WTC11 (cell line): ENCODE measurements at places on chromosomes 11 and 22.

DNA sequence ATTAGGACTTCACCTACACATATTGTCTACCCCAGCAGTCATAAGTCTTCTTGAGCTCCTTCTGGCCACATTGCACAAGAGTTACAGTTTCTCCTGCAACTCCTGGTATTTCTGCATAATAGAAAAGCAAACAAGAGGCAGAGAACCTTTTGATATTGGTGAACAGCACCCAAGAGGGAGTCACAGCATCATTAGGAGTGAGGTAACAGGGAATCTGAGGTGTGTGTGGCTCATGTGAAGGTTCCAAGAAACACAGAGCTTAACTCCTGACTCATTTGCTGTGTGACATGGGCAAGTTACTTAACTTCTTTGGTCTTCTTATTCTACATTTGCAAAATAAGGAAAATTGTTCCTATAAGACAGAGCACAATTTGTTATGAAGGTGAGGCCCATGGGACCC lies 374.6 kb downstream of the INSC start:
- H3K27me3 ChIP-seq = no peaks in the 10 kb centered on the region
- peaks cover 6% of the 10 kb centered on the region for H3K4me1 ChIP-seq
- no peaks in the 10 kb centered on the region for H3K36me3 ChIP-seq
- H3K4me3 ChIP-seq = no peak overlapping the region

DNA sequence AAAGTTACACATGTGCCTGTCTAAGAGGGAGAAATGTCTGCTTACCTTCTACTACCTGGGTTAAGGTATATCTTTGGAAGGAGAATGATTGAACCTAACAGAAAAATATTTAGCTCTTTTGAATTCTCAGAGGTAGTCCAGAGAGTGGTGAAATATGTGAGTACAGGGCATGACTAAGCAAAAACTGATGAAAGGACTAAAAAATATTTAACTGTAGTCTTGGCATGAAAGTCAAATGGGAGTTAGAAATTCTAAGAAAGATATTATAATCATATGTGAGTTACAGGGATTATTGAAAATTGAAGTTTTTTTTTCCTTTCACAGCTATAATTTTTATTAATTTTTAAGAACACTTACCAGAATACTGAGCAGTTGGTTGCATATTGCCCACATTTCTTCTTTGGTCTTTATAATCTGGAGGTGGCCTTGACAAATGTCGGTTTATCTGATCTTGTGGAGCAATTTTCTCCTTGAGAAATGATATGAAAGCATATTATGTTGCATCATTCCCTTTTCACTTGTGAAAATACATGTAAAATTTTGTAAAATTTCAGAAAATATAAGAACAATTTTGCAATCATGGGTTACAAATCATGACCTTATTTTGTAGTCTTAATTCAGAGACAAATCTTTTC lies 61.4 kb upstream of the MTMR2 start:
- H3K4me3 ChIP-seq = no peak overlapping the region
- DNase-seq = no peak
- no peaks in the 10 kb centered on the region for H3K36me3 ChIP-seq
- H3K27me3 ChIP-seq = no peaks in the 10 kb centered on the region
- H3K27ac ChIP-seq = no peak overlapping the region

GRCh38 chr11:40094954-40095353 lies 1364.5 kb downstream of the LRRC4C start:
- no peak overlapping the region for H3K27ac ChIP-seq
- H3K4me3 ChIP-seq = no peak overlapping the region
- H3K36me3 ChIP-seq = peaks cover 26% of the 10 kb centered on the region
- no peaks in the 10 kb centered on the region for H3K4me1 ChIP-seq

- no peak overlapping the region for H3K4me3 ChIP-seq
- no peak overlapping the region for H3K27ac ChIP-seq
- no peak for DNase-seq
- peaks cover 11% of the 10 kb centered on the region for H3K4me1 ChIP-seq
Observed at GRCh38 chr11:118114266-118114665, 27.5 kb upstream of the SMIM35 start.

DNA sequence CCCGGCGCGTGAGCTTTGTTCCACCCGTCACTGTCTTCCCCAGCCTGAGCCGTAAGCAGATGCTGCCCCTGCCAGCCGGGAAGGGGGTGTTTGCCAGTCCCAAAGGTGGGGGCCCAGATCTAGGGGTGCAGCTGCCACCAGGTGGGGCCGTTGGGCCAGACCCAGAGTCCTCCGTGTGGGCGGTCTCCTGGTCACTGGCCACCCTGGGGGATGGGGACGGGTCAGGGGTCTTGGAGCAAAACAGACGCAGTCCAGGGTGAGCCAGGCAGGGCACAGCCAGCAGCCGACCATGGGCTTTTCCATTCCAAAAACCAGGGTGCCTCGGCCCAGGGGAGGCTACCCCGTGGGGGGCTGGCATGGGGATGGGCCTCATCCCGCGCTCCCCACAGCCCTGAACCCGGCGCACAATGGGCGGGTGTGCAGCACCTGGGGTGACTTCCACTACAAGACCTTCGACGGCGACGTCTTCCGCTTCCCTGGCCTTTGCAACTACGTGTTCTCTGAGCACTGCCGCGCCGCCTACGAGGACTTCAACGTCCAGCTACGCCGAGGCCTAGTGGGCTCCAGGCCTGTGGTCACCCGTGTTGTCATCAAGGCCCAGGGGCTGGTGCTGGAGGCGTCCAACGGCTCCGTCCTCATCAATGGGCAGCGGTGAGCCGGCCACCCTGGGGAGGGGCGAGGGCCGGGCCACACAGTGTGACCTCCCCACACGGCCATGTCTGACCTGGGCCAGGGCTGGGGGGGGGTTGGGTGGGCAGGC lies 3.5 kb downstream of the MUC5B start:
- H3K36me3 ChIP-seq = no peaks in the 10 kb centered on the region
- no peak overlapping the region for H3K4me3 ChIP-seq
- peak; percentile 47 for DNase-seq
- H3K27me3 ChIP-seq = no peaks in the 10 kb centered on the region

- no peak overlapping the region for H3K4me3 ChIP-seq
- H3K4me1 ChIP-seq = peaks cover 6% of the 10 kb centered on the region
- no peak for DNase-seq
- peaks cover 4% of the 10 kb centered on the region for H3K27me3 ChIP-seq
- no peak overlapping the region for H3K27ac ChIP-seq
- no peaks in the 10 kb centered on the region for H3K36me3 ChIP-seq
Observed at GRCh38 chr11:113529606-113530005, 54.4 kb upstream of the DRD2 start.

GRCh38 chr11:122343210-122343609 lies 227.2 kb upstream of the BLID start:
- H3K27ac ChIP-seq = no peak overlapping the region
- no peak for DNase-seq
- peaks cover 4% of the 10 kb centered on the region; the same call in 1 of the 2 replicates for H3K4me1 ChIP-seq
- H3K4me3 ChIP-seq = no peak overlapping the region

- H3K36me3 ChIP-seq = peaks cover 8% of the 10 kb centered on the region; the same call in 1 of the 2 replicates
- peaks cover 2% of the 10 kb centered on the region; the same call in 1 of the 2 replicates for H3K4me1 ChIP-seq
- H3K27ac ChIP-seq = no peak overlapping the region
- H3K27me3 ChIP-seq = no peaks in the 10 kb centered on the region
- H3K4me3 ChIP-seq = no peak overlapping the region
Observed at GRCh38 chr11:14813516-14813915, 78.5 kb downstream of the CYP2R1 start.

DNA sequence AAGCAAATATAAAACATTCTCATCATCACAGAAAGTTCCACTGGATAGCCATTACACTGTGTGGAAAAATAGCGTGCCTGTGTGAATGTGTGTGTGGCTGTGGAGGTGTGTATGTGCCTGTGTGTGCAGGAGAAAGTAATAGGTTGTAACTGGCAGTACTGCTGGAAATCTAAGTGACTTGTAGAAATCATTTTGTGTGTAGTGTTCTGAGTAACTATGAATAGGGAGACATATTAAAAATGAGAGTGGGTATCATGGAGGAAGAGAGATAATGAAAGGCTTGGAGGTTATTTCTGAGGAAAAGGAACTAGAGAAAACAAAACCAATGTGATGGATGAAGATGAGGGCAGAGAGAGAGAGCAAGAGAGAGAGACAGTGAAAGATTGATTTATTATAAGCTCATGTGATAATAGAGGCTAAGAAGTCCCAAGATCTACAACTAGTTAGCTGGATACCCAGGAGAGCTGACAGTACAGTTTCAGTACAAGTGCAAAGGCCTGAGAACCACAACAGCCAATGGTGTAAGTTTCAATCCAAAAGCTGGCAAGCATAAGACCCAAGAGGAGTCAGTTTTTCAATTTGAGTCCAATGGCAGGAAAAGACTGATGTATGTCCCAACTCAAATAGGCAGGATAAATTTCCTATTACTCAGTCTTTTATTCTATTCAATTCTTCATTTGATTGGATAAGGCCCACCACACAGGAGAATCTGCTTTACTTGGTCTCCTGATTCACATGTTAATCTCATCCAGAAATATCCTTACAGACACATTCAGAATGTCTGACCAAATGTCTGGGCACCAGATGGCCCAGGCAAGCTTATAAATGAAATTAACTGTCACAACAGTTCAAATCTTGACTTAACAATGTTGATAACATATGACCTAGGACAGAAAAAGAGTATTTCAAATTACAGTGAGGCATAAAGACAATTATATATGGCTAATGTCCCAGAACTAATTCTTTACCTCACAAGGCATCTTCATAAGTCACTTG lies 14.9 kb downstream of the KBTBD3 start:
- no peak overlapping the region; the same call in 1 of the 2 replicates for H3K27ac ChIP-seq
- peaks cover 13% of the 10 kb centered on the region for H3K4me1 ChIP-seq
- peaks cover 5% of the 10 kb centered on the region for H3K36me3 ChIP-seq
- H3K4me3 ChIP-seq = no peak overlapping the region
- DNase-seq = no peak

GRCh38 chr22:44164031-44164430 lies 16.7 kb upstream of the PARVG start:
- H3K4me3 ChIP-seq = no peak overlapping the region
- no peaks in the 10 kb centered on the region for H3K27me3 ChIP-seq
- H3K36me3 ChIP-seq = no peaks in the 10 kb centered on the region
- H3K4me1 ChIP-seq = peaks cover 27% of the 10 kb centered on the region
- DNase-seq = no peak

DNA sequence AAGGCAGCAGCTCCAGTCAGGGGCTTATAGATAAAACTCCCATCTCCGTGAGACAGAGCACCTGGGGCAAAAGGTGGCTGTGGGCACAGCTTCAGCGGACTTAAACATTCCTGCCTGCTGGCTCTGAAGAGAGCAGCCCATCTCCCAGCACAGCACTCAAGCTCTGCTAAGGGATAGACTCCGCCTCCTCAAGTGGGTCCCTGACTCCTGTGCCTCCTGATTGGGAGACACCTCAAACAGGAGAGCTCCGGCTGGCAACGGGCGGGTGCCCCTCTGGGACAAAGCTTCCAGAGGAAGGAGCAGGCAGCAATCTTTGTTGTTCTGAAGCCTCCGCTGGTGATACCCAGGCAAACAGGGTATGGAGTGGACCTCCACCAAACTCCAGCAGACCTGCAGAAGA lies 279.4 kb downstream of the LARGE1 start:
- H3K4me3 ChIP-seq = no peak overlapping the region
- no peaks in the 10 kb centered on the region for H3K27me3 ChIP-seq
- no peak overlapping the region for H3K27ac ChIP-seq
- DNase-seq = peak; percentile 32

GRCh38 chr22:24565077-24565476 lies 9.3 kb downstream of the SNRPD3 start:
- no peak for DNase-seq
- no peak overlapping the region for H3K27ac ChIP-seq
- H3K27me3 ChIP-seq = no peaks in the 10 kb centered on the region
- no peak overlapping the region for H3K4me3 ChIP-seq

DNA sequence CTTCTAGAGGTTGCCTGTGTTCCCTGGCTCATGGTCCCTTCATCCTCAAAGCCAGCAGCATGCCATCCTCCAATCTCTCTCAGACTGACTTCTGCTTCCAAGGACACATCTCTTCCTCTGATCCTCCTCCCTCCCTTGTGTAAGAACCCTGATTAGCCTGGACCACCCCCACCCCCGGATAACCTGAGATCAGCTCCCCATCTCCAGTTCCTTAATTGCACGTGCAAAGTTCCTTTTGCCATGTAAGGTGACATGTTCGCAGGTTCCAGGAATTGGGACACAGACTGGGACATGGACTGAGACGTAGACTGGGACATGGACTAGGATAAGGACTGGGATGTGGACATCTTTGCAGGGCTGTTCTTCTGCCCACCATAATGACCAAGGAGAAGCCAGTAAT lies 925.3 kb downstream of the TBC1D22A start:
- H3K27ac ChIP-seq = no peak overlapping the region
- no peak for DNase-seq
- H3K4me3 ChIP-seq = no peak overlapping the region
- no peaks in the 10 kb centered on the region for H3K4me1 ChIP-seq
- H3K27me3 ChIP-seq = peaks cover 10% of the 10 kb centered on the region
- H3K36me3 ChIP-seq = peaks cover 17% of the 10 kb centered on the region

GRCh38 chr11:131109257-131109656 lies 193.0 kb upstream of the SNX19 start:
- H3K4me1 ChIP-seq = 0 out of 2 replicates have a peak, but pooled peaks cover 3% of the 10 kb centered on the region
- H3K36me3 ChIP-seq = peaks cover 7% of the 10 kb centered on the region; the same call in 1 of the 2 replicates
- DNase-seq = no peak
- H3K27me3 ChIP-seq = no peaks in the 10 kb centered on the region
- H3K4me3 ChIP-seq = no peak overlapping the region
- no peak overlapping the region for H3K27ac ChIP-seq

DNA sequence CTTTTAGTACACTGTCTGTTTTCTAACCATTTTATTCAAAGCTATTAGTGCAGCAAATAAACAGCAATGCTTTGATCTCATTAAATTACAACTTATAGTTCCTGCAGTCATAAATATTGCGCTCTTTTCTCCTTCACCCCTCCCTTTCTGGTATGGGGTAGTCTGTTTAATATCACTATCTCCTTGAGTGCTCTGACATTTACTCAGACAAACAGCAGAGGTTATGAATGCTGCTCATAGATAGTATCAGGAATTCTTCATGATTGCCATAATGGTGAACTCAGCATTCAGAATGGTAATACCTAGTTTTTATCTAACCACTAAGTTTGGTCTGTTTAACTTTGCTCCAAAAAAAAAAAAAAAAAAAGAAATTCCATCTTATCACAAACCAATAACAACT lies 87.4 kb downstream of the EIF3M start:
- H3K27me3 ChIP-seq = peaks cover 2% of the 10 kb centered on the region
- H3K4me1 ChIP-seq = no peaks in the 10 kb centered on the region
- no peak for DNase-seq
- H3K4me3 ChIP-seq = no peak overlapping the region
- peaks cover 7% of the 10 kb centered on the region for H3K36me3 ChIP-seq

- no peak for DNase-seq
- H3K4me1 ChIP-seq = no peaks in the 10 kb centered on the region
- no peak overlapping the region for H3K4me3 ChIP-seq
- peaks cover 59% of the 10 kb centered on the region for H3K36me3 ChIP-seq
- no peak overlapping the region for H3K27ac ChIP-seq
Observed at GRCh38 chr11:46659908-46660307, 40.5 kb downstream of the ARHGAP1 start.

- H3K36me3 ChIP-seq = no peaks in the 10 kb centered on the region
- no peak for DNase-seq
- no peak overlapping the region for H3K27ac ChIP-seq
- H3K27me3 ChIP-seq = no peaks in the 10 kb centered on the region
- H3K4me1 ChIP-seq = no peaks in the 10 kb centered on the region
Observed at GRCh38 chr11:86483940-86484794, 109.5 kb downstream of the CCDC81 start.

- H3K4me1 ChIP-seq = peaks cover 18% of the 10 kb centered on the region
- DNase-seq = no peak
- H3K27ac ChIP-seq = peak overlapping the region; percentile 99
- H3K27me3 ChIP-seq = no peaks in the 10 kb centered on the region
Observed at GRCh38 chr11:47848700-47849155, 578 bp upstream of the NUP160 start.
